ENCODE measurements at places on chromosomes 7 and 10.

DNA sequence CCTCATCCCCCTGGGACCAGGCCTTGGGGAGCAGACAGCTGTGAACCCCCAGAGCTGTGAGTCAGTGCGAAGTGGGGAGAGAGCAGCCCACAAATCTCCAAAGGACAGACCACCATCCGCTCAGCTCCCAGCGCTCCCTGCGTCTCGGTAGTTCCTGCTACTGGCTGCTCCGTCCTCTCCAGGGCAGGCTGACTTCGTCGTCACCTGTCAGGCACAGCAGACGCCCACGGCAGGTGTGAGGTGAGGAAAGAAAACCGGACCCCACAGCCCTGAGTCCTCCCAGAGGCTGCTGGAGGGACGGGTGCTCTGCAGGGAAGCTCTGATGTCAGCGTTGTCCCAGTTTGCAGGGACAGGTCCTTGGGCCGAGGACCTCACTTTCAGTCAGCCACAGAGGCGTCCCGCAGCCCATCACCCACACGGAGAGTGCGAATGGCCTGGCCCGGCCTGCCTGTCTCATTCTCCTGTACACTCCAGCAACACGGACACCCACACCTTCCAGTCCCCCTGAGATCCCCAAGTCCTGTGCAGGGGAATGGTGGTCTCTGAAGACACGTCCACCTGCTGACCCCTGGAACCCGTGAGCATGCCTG is 95.2 kb downstream of the DNAJB6 start:
- no peak for DNase-seq

DNA sequence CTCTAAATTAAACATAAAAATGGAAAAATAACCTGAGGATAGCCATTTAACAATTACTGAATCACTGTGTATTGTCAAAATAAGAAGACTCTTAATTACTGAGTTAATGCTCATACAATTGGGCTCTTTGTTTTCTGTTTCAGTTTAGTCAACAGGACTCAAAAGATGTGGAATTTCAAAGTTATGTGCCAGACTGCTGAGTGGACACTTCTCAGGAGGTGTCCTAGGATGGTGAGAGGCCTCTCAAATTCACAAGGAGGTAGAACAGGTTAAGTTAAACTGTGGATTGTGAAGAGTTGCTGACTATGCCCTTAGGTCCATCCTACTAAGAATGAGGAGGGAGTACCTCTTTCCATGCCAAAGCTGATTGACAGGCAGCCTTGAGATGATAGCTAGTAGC is 157.7 kb upstream of the CHRM2 start:
- DNase-seq: no peak

DNA sequence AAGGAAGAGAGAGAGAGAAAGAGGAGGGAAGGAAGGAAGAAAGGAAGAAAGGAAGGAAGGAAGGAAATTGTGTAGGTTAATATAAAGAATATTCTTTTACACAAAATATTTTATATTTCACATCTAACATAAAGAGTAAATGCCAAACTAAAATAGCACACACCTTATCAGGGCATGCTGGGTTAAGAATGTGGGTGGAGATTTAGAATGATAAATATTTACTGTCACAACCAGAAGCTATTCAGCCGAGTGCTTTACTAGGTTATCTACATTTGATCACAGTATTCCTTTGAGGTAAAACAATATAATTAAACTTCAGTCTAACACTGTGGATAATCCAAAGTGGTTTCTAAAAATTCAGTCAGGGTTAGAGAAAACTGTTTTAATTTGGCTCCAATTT is 103.3 kb downstream of the SEMA3A start:
- no peak for DNase-seq

GRCh38 chr7:30971440-30971839 is 7.7 kb downstream of the GHRHR start:
- no peak for DNase-seq

DNA sequence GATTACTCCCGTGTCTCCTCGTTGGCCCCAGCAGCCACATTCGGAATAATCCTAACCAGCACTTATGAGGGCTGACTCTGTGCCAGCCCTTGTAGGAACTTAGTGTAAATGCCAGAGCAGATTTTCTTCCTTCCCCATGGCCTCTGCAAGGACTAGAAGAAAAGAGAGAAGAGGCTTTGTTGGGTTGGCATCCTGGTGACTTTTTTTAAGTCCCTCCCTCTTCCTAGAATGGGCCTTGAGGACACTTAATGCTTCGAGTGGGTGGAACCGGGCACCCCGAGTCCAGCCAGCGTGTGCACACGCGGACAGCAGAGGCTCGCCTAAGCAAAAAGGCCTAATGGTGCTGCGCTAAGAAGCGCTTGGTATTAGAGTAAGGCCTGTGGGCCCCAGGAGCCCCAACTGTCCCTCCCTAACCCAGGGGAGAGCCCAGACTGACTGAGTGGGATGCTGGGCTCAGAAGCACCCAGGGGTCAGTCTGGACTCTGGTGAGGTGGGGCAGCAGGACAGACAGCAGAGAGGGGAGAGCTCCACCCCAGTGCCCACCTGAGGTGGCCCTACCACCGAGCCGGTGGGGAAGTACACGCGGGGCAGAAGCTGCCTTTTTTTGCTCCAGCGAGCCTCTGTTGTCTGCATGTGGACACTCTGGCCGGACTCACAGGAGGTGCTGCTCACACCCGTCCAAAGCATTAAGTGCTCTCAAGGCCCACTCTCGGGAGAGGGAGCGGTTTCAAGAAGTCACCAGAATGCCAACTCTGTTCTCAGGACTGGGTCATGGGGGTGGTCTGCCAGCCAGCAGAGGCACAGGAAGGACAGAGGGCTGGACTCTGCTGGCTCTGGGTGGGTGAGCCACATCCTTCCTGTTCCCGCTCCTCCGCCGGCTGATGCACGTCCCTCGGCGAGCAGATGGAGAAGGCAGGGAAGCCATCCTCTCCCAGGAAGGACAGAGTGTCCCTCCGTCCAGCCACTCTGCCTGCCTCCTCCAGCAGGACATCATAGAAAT is 12.5 kb downstream of the ITPRIP start:
- no peak for DNase-seq

GRCh38 chr7:136925044-136925443 is 56.6 kb downstream of the CHRM2 start:
- DNase-seq: no peak

- no peak for DNase-seq
Observed at GRCh38 chr7:54260941-54261371, 281.2 kb upstream of the VSTM2A start.

DNA sequence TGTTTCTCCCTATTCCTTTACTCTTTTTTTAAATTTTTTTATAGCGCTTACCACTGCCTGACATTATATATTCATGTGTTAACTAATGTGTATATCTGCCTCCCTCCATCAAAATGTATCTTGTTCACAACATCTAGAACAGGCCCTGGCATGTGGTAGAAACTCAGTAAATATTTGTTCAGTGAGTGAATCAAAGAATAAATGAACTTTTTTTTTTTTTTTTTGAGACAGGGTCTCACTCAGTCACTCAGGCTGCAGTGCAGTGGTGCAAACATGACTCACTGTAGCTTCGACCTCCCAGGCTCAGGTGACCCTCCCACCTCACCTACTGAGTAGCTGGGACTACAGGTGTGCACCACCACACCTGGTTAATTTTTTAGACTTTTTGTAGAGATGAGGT is 7.5 kb upstream of the CALD1 start:
- DNase-seq: no peak

DNA sequence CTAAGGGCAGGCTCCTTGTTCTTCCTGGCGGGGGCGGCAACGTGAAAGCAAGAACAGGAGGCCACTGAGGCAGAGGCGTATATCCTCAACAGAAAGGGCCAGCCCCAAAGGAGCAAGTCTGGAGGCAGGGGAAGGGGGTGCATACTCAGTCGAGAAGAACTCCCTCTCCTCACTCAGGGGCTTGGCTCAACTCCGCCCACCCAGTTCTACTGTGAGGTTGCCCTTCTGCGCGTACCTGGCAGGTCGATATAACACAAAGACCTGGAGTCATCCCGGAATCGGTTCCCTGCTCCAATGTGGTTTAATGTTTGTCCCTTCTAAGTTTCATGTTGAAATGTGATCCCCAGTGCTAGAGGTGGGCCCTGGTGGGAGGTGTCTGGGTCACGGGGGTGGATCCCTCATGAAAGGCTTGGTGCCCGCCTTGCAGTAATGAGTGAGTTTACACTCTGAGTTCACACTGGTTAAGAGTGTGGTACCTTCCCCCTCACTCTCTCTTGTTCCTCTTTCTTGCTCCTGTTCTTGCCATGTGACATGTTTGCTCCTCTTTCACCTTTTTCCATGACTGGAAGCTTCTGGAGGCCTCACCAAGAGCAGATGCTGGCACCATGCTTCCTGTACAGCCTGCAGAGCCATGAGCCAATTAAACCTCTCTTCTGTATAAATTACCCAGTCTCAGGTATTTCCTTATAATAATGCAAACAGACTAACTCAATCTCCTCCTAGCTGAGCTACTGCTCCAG is 32.6 kb downstream of the GSDME start:
- DNase-seq: no peak

GRCh38 chr7:76198202-76198601 is 3.5 kb upstream of the SRRM3 start:
- no peak for DNase-seq

- DNase-seq: no peak
Observed at GRCh38 chr10:21145751-21146435, 248.8 kb upstream of the NEBL start.

GRCh38 chr7:13727279-13727678 is 262.2 kb downstream of the ETV1 start:
- DNase-seq: no peak

DNA sequence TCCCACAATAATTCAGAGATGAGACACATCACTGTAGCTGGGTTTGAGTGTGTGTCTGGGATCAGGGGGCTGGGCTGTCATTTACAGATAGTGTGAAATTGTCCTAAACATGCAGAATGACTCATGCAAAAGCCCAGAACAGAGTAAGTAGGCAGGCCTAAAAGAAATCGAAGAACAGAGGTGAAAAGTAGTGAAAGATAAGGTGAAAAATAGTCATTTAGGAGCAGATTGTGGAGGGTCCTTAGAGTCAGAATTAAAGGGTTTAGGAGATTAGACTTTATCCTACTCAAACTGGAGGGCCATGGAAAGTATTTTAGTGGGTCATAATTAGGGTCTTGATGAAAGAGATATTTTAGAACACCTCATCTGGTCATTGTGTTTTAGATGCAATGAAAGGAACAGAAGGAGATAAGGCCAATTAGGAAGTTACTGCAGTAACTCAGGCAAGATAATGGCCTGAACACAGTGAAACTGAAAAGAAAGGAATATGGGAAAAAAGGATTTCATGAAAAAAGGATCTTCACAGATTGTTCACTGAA is 58.3 kb upstream of the NEBL start:
- no peak for DNase-seq

DNA sequence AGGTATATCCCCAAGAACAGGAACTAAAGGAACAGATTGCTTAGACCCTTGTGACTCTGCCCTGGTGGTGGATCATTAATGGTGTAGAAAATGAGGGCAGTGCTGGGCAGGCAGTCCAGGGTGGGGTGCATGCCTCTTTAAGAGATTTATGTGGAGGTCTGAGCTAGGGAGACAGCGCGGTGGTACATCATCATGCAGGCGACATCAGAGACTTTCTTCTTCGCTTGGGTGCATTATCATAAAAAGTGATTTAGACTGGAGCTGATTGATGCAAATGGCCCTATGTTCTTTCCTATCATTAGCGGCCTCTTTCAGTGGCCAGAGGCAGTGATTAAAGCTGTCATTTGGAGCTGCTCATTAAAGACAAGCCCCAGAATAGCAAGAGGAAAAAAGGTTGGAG is 519.1 kb upstream of the GALNT17 start:
- no peak for DNase-seq

DNA sequence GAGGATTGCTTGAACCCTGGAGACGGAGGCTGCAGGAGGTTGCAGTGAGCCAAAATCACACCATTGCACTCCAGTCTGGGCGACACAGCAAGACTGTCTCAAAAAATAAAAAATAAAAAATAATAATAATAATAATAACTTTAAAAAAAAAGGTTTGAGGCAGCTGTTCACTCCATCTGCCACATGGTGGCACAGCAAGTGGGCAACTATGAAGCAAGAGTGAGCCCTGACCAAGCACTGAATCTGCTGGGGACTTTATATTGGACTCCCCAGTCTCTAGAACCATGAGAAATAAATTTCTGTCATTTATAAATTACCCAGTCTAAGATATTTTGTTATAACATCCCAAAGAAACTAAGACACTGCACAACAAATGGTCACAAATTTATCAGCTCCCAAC is 14.6 kb upstream of the BRI3 start:
- DNase-seq: no peak

DNA sequence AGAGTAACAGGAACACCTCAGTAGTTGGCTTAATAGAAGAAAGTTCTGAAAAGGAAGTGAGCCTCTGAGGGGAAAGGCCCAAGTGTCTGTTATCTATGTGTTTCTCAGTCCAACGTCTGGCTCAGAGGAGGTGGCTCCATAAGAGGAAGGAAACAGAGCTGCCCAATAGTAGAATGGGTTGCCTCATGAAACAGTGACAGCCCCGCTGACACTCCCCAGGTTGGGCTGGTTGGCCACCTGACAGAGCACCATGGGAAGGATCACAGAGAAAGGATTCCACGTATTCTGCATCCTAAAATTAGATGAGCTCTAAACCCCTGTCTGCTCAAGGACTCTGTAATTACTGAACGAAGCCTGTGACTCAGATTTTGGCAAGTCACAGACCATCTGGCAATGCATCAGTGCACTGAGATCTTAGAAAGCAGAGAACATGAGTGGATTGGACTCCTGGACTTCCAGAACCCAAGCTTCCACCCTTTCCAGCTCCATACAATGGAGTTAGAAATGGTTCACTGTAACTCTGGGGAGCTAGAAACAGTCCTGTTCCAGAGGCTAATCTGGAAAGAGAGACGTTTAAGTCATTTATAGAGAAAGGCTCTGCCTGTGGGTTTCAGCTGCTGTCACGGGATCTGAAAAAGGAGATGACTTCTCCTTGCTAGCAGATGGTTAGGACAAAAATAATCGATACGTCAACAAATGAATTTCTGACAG is 2.9 kb downstream of the PKD2L1 start:
- DNase-seq: peak; percentile 5

DNA sequence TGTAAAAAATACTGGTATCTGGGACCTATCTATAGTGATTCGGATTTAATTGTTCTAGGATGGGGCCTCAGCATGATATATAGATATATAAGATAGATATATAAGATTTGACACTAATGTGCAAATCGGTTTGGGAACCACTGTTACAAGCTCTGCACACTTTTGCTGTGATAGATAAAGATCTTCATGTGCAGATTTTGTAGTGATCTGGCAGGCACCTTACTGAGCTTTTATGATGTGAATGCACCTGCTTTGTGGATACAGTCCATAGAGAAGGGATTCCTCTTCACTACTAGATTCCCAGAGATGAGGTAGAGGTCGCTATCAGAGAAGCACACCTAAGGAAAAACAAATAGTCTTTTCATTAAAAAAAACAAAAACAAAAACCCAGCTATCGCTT is 33.3 kb upstream of the PCGF5 start:
- DNase-seq: no peak

DNA sequence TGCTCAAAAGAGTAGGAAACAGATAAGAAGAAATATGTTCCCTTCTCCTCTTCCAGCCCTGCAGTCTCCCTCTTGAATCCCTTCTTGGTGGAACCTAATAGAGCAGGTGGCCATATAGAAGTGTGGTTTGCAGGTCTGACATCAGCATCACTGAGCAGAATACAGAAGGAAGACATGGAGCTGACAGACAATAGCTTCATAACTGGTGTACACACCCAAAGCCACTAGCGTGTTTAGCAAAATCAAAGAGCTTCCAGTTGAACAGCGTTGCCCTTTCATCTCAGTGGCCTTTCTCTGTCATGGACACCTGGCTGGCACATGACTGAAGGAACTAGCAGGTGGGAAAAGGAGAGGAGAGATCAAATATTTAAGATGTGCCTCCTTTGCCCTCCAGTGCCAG is 245.5 kb downstream of the BAMBI start:
- no peak for DNase-seq

- DNase-seq: no peak
Observed at GRCh38 chr10:6279540-6280267, 77.0 kb downstream of the PFKFB3 start.
